Frontal cortex (tissue), 4 donors: ENCODE measurements at places on chromosomes 4 and X. TPM values are rescaled to one million over a fixed set of nuclear protein-coding genes. Genes with fewer than 3 reads are reported as not detected.

GRCh38 chr4:185092535-185093197 lies 50.4 kb upstream of the SLC25A4 start:
- no peak for DNase-seq

UGT2A1 gene
- total RNA-seq: not detected

- DNase-seq: no peak
Measured at GRCh38 chr4:136495076-136495475, 1037.2 kb downstream of the PCDH18 start.

PPP4R3C gene
- not detected for total RNA-seq
